Central memory CD8-positive, alpha-beta T cell (primary cell): ENCODE measurements at places on chromosomes 4 and X.

DNA sequence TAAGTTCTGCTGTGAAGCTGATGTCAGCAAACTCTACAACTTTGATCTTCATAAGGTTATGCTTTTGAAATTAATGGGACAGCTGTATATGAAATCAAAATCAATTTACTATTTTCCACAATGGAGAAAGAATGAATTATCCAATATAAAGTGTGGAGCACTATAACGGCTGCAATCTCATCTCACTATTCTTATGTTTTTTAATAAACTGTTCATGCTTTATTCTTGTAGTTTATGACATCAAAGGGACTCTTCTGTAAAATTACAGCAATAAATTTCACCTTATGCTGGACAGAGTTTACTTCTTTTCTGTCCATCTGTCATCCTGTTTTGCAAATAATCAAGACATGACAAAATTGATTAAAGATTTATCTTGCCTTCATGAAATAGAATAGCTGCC lies 192.5 kb downstream of the TECRL start:
- no peaks in the 10 kb centered on the region for H3K36me3 ChIP-seq
- no peaks in the 10 kb centered on the region for H3K4me1 ChIP-seq
- no peak overlapping the region for H3K4me3 ChIP-seq
- H3K27ac ChIP-seq: no peak overlapping the region

DNA sequence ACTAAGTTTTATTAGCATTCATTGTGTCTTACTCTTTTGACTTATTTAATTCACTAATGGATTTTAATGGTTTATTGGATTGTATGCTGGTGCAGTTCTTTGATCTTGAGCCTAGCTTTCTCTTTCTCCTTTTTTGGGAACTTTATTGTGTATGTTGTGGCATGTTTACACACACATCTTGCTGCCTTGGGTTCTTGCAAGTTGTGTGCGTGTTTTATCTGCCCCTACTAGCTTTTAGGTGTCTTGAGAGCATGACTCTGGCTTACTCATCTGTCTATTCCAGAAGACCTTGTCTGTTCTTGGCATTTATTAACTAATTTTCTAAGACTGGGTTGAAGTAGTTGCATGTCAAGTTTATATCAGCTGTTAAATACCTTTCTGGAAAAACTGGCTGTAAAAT lies 2.7 kb downstream of the TMEM165 start:
- H3K36me3 ChIP-seq: peaks cover 27% of the 10 kb centered on the region
- H3K4me3 ChIP-seq: peak overlapping the region; percentile 95
- peaks cover 46% of the 10 kb centered on the region for H3K4me1 ChIP-seq
- DNase-seq: no peak
- peak overlapping the region; percentile 38 for H3K27ac ChIP-seq

DNA sequence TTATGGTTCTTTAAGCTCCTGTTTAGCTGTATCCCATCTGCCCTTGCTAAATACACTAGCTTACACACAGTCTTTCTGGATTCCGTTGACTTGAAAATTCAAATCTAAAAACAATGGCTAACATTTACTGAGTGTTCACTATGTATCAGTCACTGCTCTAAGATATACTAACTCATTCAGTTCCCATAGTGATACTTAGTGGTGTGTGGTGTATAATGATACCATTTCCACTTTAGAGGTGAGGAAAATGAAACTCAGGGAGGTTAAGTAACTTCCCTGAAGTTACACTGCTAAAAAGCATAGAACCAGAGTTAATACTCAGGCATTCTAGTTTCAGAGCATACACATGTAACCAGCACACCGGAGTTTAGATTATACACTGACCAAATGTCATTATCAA lies 762.0 kb downstream of the GRID2 start:
- H3K27me3 ChIP-seq: no peaks in the 10 kb centered on the region
- H3K36me3 ChIP-seq: no peaks in the 10 kb centered on the region
- H3K4me3 ChIP-seq: no peak overlapping the region
- no peaks in the 10 kb centered on the region for H3K4me1 ChIP-seq

GRCh38 chr4:1207157-1207470 lies 34.7 kb upstream of the SPON2 start:
- DNase-seq: no peak
- H3K4me3 ChIP-seq: no peak overlapping the region
- H3K27me3 ChIP-seq: no peaks in the 10 kb centered on the region
- H3K36me3 ChIP-seq: peaks cover 25% of the 10 kb centered on the region
- H3K4me1 ChIP-seq: peaks cover 30% of the 10 kb centered on the region

- H3K27me3 ChIP-seq: no peaks in the 10 kb centered on the region
- H3K27ac ChIP-seq: no peak overlapping the region
- H3K4me1 ChIP-seq: peaks cover 24% of the 10 kb centered on the region
Observed at GRCh38 chrX:119954374-119954773, 10.8 kb upstream of the NKAP start.

DNA sequence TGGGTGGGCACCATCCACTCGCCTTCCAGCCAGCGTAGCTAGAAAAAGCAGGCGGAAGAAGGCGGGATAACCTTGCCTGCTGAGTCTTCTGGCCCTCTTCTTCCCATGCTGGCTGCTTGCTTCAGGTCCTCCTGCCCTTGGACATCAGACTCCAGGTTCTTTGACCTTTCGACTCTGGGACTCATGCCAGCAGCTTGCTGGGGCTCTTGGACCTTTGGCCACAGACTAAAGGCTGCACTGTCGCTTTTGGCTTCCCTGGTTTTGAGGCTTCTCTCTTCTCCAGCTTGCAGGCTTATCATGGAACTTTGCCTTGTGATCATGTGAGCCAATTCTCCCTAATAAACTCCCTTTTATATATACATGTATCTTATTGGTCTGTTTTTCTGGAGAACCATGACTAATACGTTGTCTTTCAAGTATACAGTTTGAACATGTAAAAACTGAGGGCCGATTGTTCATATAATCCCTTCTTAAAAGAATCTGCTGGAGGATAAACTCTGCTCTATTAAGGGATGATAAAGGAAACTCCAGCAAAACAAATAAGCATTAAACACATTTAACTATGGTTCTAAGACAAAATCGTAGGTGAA lies 116.6 kb upstream of the LCORL start:
- no peak overlapping the region for H3K27ac ChIP-seq
- H3K36me3 ChIP-seq: no peaks in the 10 kb centered on the region
- no peak for DNase-seq
- peaks cover 19% of the 10 kb centered on the region for H3K27me3 ChIP-seq
- no peak overlapping the region for H3K4me3 ChIP-seq

GRCh38 chrX:10902001-10902400 lies 209.1 kb upstream of the HCCS start:
- no peak overlapping the region for H3K27ac ChIP-seq
- H3K4me3 ChIP-seq: no peak overlapping the region
- no peaks in the 10 kb centered on the region for H3K36me3 ChIP-seq
- no peaks in the 10 kb centered on the region for H3K4me1 ChIP-seq
- no peaks in the 10 kb centered on the region for H3K27me3 ChIP-seq
